ENCODE measurements at places on chromosomes 3 and 15.

DNA sequence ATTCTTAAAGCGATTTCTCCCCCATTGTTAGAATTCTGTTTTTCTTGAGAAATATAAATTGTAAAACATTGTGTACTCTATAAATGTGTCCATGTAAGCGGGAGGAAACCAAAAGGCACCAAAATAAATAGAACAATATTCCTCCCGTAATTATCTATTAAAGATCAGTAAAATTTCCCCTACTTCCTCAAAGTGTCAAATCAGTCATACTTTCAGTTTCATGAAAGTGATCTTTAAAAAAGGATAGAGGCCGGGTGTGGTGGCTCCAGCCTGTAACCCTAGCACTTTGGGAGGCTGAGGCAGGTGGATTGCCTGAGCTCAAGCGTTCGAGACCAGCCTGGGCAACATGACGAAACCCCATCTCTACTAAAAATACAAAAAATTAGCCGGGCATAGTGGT lies 278.9 kb downstream of the MECOM start:
- DNase-seq, result no peak

DNA sequence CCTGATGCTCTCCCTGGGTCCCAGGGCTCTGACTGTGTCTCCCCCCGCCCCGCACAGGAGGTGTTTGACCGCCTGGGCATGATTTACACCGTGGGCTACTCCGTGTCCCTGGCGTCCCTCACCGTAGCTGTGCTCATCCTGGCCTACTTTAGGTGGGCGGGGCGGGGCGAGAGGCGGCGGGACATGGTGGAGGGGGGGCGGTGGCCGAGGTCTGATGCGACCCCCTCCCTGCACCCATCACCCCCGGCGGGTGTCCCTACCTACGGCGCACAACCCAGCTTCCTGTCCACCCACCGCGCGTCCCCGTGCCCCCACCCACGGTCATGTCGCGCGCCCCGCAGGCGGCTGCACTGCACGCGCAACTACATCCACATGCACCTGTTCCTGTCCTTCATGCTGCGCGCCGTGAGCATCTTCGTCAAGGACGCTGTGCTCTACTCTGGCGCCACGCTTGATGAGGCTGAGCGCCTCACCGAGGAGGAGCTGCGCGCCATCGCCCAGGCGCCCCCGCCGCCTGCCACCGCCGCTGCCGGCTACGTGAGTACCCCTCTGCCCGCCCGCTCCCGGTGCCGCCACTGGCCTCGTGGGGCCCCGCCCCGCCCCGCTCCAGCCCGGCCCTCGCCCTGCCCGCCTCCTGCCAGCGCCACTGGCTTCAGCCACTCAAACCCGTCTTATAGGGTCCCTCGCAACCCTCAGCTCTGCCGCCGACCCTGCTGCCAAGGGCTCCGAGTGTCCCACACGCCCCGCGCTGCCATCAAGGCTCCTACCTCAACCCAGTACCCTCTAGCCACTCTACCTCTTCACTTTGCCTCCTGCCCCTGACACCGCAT lies 21.0 kb downstream of the PTH1R start:
- DNase-seq, result peak; percentile 51

DNA sequence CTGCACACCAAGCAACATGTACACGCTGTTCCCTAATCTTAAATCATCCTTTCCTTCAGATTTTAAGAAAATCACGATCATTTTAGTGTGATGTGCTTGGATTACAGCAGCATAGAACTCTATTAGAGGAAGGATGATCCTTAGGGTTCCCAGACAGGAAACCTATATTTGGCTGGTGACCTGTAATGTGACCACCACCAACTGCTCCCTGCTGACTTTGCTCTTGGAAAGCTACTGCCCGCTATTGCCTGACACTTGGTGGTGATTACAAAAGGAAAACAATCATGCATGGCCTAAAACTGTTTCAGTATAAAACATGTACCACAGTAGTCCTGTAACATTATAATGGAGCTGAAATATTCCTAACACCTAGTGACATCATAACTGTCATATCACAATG lies 27.2 kb upstream of the LMOD3 start:
- DNase-seq, result no peak

DNA sequence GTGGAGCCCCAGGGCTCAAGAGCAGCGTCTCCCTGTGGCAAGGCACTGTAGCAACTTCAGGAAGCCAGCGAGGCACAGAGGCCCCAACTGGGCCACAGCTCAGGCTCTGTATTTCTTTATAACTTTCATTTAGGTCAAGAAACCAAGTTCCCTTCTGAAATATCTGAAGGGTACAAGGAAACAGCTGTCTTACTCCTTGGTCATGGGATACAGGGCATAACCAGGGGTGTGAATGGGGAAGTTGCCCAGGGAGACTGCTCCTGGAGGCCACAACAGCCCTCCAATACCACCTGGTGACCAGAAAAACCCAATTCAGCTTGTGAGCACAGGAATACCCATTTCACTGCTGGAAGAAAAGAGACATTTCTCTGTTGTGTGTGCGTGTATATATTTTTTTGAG lies 13.3 kb upstream of the SPTBN5 start:
- DNase-seq, result no peak

GRCh38 chr3:108053067-108053466 lies 37.8 kb downstream of the CD47 start:
- no peak for DNase-seq
